Fibroblast of the aortic adventitia (primary cell): ENCODE measurements at places on chromosomes 6 and 20. TPM values are rescaled to one million over a fixed set of nuclear protein-coding genes. Genes with fewer than 3 reads are reported as not detected.

Gene TCF21
- total RNA-seq: 2.9 and 5.0 TPM in 2 replicates

Gene GRIK2
- 8.3 and 8.9 TPM in 2 replicates for total RNA-seq

Gene KIF25
- total RNA-seq: not detected in 2 replicates

Gene GJA1
- 245 and 251 TPM in 2 replicates for total RNA-seq

Gene TAP2
- 12.4 and 17.0 TPM in 2 replicates for total RNA-seq
